ENCODE measurements at places on chromosomes 5 and 9.
A peak's percentile ranks its signal among the peaks of the same experiment; 100 is the strongest.

GRCh38 chr5:98050583-98050982 is 722.9 kb upstream of the RGMB start:
- DNase-seq = no peak

GRCh38 chr9:38006163-38006562 is 62.9 kb downstream of the SHB start:
- no peak for DNase-seq

- no peak for DNase-seq
These were observed 4.3 kb downstream of the MCTP1 start for GRCh38 chr5:95280401-95281095.

DNA sequence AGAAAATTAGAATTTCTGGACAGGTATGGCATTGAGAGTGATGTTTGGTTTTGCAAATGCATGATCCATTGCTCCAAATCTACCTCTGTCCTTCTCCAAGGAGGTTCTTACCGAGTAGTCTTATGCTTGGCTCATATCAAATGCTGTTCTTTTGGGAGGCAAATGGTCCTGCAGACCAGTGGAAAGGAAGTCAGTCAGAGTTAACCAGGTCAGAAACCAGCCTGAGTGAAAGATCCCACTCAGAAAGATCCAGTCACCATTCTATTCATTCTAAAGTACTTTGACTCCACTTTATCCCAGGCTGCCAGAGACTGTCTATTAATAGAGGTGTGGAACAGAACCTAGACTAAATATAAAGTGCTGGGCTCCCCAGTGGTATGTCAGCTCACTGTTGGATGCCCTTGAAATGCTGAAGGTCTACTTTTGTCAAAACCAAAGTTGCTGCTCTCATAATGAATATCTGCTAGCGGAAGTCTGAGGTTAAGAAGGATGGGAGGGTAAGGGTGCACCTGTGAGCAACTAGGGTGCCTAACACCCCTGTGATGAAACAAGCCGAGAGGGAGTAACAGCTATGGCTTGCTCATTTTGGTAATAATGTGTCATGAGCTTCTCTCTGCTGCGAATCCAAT is 302.2 kb downstream of the ZNF608 start:
- no peak for DNase-seq

DNA sequence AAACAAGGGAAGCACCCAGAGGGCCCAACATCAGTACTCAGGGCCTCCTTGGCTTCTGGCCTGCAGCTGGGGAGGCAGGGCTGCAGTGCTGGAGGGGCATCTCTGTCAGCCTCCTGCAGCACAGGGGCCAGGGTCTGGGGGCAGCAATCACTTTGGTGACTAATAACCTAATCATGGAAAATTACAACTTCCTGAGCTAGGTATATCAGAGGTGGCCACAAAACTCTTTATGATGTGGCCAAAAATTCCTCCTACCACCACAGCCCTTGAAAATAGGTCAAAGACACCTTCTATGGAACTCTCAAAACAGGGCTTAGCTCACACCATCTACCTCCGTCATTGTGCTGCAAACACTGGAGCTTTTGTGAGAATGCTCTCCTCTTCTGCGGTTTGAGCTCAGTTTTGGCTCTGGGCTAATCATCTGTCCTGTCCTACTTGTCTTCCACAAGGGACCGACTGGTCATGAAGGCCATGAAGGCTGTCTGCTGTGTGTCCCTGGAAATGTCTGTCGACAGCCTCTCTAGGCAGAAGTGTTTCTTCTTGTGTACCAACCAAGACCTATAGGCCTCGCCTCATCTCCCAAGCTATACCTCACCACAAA is 28.6 kb downstream of the CSF2 start:
- peak; percentile 58 for DNase-seq

GRCh38 chr9:99745085-99745484 is 76.6 kb upstream of the NR4A3 start:
- no peak for DNase-seq

DNA sequence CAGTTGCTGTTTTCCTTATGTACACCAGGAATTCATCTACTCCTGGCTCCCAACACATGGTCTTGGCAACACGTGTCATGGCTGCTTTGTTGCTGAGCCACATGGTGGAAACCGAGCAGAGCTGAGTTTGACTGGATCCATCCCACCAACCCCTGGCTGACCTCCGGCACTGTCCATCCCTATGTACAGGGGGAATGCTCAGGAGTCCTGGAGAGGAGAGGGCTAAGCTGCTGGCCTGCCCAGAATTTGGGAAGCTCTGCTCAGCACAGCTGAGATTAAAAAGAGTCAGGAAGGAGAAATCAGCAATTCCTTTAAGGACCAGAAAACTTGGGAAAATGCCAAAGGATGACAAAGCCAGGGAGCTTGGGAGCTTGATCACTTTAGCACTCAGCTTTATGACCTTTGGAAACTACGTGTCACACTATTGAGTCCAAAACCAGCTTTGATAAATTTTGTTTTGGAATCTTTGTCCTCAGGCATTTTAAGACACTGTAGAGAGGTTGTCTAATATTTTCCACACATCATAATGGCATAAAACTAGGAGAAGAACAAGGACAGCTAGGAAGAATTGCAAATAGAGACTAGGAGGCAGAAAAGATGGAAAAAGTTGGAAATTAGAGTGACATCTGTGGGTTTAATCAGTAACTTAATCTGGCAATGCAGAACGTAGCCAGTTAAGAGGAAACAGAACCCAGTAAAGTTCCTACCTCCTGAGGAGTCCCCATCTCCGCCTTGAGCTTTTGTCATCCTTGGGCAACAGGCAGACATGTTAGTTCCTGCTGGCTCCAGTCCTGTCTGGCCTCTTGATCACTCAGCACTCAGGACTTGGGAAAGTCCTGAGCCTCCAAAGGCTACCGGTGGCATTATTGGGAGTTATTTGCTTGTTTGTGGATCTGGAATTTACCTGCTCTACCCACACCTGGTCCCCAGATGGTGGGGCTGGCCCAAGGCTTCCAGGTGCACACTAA is 62.5 kb upstream of the PLPP1 start:
- no peak for DNase-seq

DNA sequence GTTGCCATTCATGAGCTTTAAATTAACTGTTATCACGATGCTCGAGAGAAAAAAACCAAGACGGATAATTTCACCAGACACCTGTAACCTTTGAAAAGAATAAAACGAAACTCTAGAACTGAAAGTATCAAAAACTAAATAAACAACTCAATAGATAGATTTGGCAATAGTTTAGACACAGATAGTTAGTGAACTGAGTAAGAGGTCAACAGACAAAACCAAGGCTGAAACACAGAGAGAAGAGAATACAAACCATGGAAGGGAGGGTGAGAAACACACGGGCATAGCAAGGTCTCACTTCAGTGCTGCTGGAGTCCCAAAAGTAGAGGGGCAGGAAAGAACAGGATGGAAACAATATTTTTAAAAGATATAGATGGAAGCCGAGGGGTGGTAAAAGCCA is 3.3 kb upstream of the OR2V1 start:
- DNase-seq = no peak

DNA sequence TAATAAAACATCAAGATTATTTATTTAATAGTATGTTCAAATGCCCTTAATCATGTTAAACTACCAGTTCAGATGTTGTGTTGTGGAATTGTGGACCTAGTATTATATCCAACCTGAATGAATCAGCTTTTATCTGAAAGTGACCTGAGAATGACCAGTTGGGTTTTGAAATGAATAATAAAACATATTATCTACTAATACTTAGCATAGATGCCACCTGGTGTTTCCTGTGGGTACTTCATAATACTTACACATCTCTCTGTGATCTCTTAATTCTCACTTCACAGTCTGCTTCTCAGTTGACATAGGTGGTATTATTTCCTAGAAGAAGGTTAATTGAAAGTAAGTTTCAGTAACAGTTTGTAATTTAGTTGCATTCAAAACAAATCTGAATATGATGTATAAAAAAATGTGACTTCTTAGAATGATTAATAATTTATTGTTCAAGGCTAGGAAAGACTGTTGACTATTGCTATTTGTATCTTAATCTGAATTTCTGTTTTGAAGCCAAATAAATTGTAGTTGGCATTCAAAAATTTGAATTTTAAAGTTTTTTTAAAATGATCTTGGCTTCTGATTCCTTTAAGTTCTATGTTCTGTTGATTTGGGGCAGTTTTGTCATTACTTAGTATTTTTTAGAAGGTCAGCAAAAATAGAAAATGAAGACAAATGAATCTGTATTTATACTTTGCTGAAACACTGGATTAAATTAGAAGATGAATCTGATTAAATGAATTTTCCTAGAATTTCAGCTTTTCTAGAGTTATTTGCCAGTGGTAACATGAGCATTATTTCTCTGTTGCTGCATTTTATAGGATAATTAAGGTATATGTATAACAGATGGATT is 48.2 kb downstream of the KIF2A start:
- no peak for DNase-seq

DNA sequence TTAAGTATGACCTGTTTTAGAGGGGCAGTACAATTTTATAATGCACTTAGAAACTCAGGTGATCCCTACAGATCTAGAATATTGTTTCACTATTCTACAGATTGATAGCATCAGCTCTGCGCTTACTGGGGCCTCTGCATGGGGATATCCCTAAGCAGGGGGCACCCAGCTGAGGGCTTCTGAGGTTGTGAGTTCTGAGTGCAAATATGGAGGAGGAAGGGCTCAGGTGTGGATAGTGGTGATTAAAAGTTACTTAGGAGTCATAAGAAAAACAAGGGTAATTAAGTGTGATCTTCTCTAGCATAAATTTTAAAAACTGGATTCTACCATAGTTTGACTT is 274.4 kb downstream of the EFNA5 start:
- DNase-seq = no peak

- no peak for DNase-seq
These were observed 192.7 kb downstream of the DAB2IP start for GRCh38 chr9:121844098-121844497.

DNA sequence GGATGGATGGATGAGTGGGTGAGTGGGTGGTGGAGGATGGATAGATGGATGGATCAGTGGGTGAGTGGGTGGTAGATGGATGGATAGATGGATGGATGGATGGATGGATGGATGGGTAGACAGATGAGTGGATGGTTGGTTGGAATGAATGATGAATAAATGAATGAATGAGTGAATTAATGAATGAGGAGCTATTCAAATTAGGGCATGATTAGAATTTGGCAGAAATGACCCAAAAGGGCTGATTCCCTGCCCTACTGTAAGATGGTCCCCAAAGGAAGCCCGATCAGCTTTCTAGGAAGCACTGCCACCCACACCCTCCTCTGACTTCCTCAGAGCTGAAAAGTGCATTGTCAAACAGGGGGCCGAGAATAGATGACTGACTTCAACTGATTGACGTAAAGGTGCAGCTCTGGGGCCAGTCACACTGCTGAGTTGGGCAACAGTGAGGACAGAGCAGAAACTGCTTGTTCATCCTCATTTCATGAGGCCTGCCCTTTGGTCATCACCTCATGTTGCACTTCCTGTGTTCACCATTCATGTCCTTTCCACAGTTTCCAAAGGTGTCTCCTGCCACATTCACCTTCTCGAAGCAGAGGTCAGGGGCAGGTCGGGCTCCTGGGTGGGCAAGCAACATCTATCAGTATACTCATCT is 34.3 kb downstream of the NIPAL4 start:
- no peak for DNase-seq

DNA sequence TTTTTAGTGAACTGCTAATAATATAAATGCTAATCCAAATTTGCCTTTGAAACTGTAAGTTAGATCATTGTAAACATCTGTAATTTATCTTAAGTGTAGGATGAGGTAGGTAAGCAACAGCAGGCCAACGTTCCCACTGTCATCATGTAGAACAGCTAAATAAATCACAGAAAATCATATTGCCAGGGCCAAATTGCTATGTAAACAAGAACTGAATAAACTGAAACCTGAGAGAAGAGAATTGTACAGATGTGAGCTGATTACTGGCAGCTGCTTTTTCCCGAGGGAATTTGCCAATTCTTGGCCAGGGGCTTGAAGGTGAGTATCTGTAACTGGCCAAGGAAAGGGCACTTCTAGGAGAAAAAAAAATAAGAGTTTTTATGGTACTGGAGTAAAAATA is 97.6 kb downstream of the CDH10 start:
- DNase-seq = no peak

GRCh38 chr9:113707953-113708695 is 168.0 kb upstream of the ZNF618 start:
- no peak for DNase-seq

GRCh38 chr9:88041447-88041846 is 67.1 kb upstream of the CDK20 start:
- DNase-seq = no peak

- no peak for DNase-seq
These were observed 71.3 kb upstream of the VCAN start for GRCh38 chr5:83400241-83400640.

DNA sequence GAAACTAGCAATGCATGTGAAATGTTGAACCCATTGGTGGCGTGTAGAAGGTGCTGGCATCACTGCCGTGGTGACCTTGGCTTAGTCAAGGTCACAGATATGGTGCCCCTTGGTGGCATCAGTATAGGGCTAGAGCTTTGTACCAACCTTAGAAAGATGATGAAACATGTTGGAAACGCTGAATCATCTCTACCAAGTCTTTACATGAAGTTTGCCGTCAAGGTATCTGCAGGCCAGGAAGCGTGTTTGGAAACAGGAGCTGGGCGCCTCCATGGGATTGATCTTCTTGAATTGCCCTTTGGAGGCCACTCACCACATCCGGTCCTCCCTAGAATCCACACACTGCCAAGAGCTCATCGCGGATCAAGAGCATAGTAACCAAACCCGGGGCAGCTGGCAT is 16.9 kb upstream of the BOD1 start:
- DNase-seq = no peak

- DNase-seq = no peak
These were observed 46.8 kb downstream of the ACO1 start for GRCh38 chr9:32431196-32431595.

- DNase-seq = no peak
These were observed 9.5 kb downstream of the SH3PXD2B start for GRCh38 chr5:172444626-172445365.

GRCh38 chr5:100904259-100904861 is 1.3 kb upstream of the ST8SIA4 start:
- peak; percentile 73 for DNase-seq

DNA sequence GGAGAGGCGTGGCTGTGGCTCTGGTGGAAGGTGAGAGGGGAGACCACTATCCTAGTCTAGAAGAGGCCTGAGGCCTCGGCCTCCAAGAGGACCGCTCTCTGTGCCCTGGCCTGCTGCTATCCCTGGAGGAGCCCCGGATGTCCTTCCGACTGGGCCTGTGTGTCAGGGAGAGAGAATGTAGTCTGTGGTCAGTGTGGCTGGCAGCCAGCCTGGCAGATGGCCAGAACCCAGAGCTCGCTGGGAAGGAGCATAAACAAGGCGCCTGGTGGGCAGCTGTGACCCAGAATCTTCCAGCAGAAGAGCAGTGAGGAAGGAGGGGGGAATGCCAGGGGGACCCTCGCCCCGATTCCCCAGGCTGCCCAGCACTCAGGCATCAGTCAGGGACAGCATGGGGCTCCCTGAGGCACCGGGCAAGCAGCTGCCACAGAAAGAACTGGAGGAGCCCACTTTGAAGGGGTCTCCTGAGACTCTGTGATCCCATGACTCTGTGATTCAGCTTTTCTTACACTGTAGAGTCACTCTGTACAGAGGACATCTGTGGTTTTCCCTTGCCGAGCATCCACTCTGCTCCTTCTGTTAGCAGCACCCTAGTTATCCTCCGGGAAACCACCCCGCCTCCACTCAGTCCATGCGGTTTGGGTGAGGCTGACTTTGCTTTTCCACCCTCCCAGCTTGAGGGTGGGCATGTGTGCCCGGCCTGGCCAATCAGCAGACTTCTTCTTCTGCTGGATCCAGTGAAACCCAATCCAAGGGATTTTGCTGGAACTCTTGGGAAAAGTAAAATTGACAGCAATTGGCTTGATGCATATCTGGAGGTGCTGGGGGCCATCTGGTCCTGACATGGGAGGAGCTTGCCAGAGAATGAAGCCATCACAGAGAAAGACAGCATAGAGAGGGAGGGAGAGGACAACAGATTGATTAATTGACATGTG is 46.2 kb upstream of the PWWP2A start:
- no peak for DNase-seq

Measured in stimulated activated CD4-positive, alpha-beta T cell treated with anti-CD3 and anti-CD28 coated beads, Interleukin-1b, Interleukin-23, amount 100 ng/mL, for 48 hours (primary cell).